ENCODE measurements at places on chromosomes 6 and 20.

DNA sequence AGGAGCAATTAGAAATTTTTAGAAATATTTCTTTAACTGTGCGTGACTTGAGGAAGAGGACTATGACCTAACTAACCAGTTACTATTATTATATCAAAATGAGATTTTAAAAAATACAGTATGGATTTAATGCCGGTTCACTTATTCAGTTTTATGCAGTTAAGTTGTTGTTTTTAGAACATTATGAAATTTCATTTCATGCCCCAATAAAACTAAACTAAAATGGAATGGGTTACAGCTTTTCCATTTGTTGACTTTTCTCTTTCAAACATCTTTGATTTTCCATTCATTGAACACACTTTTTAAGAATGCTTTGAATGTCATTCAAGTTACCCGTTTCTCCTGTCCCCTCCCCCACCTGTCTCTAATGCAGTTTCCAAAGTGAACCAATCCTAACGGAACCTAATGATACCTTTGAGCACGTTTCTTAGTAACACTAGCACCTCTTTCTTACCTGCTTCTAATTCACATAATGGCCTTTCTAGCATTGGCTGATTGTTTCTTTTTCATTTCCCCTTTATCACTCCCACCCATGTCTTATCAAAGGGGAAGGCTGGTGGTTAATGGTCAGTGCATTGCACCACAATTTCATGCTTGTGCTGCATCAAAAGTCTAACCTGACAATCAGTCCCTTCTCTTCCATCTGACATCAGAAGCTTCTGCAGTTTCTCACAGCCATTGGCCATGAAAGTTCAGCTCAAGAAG, 262.2 kb upstream of the TAB2 start:
- no peak for DNase-seq

DNA sequence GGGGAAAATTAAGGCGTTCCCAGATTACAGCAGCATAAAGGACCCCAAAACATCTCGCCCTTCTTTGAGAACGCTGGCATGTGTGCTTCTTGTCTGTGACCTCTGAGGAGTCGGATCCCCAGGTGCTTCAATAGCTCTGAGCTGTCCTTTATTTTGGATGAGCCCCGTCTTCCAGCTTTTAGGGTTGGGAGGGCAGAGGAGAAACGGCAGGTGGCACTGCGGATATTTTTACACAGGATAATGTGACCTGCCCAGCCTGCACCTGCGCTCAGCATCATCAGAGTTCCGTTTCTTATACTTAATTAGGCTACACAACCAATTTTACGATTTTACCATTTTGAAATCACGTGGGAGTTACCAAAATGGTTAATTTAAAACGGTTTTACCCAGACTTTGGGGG, 147.7 kb upstream of the RPS6KA2 start:
- no peak for DNase-seq

- DNase-seq = no peak
These were observed 182.2 kb downstream of the COL12A1 start for GRCh38 chr6:75023634-75024033.

DNA sequence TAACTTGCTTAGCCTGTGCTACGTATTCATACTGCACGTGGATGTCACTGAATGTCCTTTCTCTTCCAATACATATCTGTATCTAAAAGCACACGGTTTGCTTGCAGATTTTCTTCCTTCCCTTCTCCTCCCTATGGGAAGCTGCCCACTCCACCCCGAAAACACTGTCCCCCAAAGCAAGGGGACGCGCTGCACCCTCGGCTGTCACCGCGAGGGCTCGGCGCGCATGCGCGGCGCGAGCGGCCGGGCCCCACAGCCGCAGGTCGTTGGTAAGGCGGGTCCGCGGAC, 659 bp downstream of the TMX4 start:
- DNase-seq = peak; percentile 50

GRCh38 chr6:41732591-41733359, 2.6 kb downstream of the TFEB start:
- peak; percentile 34 for DNase-seq

Data from occipital lobe (tissue), 3 donors.